RPMI8226 (cell line): ENCODE measurements at places on chromosomes 6 and 20.
A peak's percentile ranks its signal among the peaks of the same experiment; 100 is the strongest.

DNA sequence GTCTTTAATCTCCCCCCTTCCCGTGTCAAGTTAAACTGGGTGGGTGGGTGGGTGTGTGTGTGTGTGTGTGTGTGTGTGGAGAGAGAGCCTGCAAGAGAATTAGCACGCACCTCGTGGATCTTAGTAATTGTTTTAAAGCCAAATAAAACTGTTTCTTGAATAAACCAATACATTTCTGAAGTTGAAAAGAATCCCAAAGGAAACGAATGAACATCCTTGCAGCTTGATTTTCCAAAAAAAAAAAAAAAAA lies 381 bp upstream of the BICRAL start:
- no peak for DNase-seq

GRCh38 chr20:54362283-54362682 lies 113.1 kb upstream of the DOK5 start:
- DNase-seq, result no peak

DNA sequence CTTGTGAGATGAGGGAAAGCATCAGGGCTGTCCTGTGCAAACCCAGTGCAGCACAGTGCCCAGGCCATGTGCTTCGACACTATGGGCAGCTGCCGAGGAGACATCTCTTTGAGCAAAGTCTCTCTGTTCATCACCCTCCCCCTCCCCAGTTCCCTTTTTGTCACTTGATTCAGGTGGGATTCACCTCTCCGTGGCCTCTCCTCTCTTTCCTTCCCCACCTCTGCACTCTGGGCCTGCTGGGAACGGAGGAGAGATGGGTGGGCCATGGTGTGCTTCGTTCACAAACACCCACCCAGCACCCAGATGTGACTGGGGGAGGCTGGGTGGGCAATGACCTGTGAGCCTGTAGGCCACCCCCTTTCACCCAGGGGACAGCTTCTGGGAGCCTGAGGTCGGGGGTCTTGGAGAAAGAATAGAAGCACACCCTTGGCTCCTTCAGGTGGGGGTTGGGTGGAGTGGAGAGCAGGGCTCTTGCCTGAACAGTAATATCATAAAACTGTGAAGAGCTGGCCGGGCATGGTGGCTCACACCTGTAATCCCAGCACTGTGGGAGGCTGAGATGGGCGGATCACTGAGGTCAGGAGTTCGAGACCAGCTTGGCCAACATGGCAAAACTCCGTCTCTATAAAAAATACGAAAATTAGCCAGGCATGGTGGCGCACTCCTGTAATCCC lies 33.5 kb upstream of the DLGAP4 start:
- no peak for DNase-seq

GRCh38 chr6:126107475-126108166 lies 121.3 kb downstream of the TRMT11 start:
- DNase-seq, result no peak

DNA sequence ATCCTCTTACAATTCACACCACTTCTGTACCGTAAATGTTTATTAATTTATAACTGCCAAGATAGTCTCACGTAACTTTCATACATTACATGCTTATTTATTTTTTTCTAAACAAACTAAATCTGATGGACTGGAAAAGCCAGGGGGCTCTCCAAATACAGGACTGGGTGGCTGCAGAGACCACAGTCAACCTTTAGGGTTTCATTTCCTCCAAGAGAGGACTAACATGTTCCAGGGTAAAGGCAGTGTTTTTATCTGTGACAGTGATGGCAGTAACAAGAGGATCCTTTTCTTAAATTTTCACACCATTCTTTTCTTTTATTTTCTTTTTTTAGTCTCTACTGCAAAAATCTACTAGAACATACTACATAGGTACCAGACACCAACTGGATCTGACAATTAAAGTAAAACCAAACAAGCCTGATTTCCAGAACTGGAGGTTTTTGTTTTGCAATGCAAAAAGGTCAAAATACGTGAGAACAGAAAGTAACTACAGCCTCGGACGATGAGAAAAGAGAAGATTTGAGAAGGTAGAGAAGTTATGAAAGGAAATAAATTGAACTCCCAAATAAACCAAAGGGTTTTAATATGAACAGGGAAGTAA lies 1.2 kb downstream of the LMBRD1 start:
- peak; percentile 36 for DNase-seq

DNA sequence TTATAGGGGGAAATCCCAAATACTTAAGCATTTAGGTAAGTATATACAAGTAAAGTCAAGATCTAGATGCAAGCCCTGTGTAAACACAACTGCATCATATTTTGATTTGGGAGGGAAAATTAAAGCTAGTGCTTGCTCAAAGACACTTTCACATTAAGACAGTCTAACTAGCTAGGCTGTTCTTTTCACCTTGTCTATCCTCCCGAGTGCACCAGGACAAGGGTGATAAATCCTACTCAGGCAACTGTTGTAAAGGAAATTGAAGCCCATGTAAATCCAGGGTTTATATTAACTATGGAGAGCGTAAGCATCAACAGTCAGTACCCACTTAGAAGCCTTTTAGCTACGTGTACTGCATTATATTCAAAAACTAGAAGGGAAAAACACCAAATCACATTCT lies 19.3 kb upstream of the BACH2 start:
- no peak for DNase-seq

- DNase-seq, result no peak
Observed at GRCh38 chr6:101402622-101403031, 9.1 kb downstream of the GRIK2 start.

DNA sequence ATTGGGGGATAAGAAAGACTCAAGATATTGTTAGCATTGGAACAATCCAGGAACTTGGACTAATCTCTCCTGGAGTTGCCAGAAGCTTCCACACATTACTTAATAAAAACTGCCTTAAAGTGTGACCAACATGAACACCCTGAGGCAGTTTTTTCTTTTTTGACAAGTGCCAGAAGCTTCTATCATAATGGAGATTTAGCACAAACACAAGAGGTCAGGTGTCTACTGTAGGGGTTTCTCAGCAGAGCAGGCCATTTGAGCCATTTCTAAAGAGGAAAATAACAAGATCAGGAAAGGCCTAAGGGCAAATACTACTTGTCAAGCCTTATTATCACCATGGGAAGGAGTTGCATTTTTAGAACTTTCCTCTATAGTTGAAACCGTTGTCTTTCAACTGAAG lies 361.5 kb downstream of the EPM2A start:
- no peak for DNase-seq

GRCh38 chr6:22513667-22514066 lies 55.7 kb upstream of the HDGFL1 start:
- DNase-seq, result no peak

DNA sequence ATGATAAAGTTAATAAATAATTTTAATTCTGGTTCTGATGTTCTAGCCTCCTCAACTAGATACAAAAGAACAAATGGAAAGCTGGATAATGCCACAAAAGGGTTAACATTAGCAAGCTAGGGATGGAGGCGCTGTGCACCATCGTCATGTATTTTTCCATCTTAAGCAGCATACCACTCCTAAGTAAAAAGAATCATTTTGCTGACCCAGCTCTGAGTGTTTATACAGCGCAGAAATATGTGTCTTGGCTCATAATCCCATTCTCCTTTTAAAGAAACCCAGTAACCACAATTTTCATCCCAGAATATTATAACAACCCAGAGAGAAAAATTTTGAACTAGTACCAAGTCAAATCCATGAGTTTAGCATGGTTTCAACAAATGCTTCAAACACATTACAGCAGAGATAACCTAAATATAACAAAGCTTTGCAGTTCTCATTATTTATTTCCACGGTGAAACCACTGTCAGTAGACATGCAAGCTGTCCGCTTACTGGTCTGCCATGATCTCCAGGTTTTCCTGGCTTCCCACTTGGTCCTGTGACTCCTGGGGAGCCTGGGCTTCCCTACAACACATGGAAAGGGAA lies 111.1 kb downstream of the COL12A1 start:
- DNase-seq, result no peak

GRCh38 chr6:143727035-143727434 lies 49.3 kb downstream of the PHACTR2 start:
- no peak for DNase-seq

DNA sequence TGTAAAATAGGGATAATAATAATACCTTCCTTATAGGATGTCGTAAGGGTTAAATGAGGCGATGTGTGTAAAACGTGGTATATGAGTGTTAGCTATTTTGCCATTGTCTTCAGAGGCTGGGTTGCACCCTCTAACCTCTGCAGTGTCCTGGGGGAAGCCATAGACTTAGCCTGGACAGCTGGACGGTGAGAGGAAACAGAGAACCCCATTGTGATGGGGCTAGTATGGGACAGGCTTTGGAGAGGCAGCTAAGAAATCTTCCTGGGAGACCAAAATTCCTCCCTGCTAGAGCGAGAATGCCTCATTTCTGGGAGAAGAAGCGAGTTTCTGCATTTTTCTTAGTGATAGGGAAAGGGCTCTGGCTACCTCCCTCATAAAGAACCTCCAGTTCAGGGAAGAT lies 22.8 kb downstream of the KCNB1 start:
- no peak for DNase-seq

- DNase-seq, result no peak
Observed at GRCh38 chr6:41226752-41227151, 1.4 kb upstream of the TREML4 start.
